ENCODE measurements at places on chromosomes 1 and 21.

GRCh38 chr1:228555074-228555994 lies 68.2 kb downstream of the RNF187 start:
- no peak for DNase-seq

- DNase-seq: no peak
Measured at GRCh38 chr1:71116729-71117128, 35.9 kb upstream of the ZRANB2 start.

DNA sequence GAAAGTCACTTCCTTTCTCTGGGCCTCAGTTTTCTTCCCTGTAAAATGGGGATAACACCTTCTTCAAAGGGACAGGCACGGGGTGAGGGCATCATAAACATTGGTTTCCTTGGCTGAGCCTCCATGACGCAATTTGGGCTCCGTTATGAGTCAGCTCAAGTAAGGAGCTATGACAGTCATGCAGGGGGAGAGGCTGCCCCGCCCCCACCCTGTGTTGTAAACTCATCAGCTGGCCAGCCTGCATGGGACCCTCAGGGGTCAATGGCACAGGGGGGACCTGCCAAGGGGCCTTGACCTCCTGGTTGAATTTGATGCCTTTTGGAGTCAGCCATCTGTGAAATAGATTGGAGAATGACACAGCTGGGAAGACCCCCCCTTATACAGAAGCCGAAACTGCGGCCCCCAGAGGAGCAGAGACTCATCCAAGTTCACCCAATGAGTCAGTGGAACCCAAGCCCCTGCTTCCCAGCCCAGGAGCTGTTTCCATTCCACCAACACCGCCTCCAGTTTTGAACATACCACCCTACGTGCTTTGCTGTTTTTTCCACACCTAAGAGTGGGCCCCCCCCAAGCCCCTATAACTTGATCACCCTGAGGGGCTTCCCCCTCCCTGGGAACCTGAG lies 36.8 kb upstream of the RUNX3 start:
- no peak for DNase-seq

DNA sequence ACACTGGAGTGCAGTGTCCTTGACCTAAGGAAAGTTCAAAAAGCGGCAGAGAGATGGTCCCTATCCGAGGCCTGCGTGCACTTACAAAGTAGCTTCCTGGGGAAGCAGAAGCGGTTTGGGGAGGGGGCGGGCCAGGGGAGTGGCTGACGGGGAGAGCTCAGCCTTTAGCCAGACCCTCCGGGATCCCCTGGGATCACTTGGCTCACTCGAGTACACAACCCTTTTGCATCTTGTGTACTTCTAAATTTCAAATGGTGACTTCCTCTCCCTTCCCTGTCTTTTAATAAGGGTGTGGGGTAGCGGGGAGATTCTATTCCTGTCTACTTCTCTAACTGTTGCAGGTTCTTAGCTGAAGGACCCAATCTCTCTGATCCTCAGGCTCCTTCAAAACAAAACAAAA lies 18.1 kb upstream of the SNX27 start:
- no peak for DNase-seq

GRCh38 chr1:29436181-29436785 lies 200.0 kb downstream of the PTPRU start:
- no peak for DNase-seq

DNA sequence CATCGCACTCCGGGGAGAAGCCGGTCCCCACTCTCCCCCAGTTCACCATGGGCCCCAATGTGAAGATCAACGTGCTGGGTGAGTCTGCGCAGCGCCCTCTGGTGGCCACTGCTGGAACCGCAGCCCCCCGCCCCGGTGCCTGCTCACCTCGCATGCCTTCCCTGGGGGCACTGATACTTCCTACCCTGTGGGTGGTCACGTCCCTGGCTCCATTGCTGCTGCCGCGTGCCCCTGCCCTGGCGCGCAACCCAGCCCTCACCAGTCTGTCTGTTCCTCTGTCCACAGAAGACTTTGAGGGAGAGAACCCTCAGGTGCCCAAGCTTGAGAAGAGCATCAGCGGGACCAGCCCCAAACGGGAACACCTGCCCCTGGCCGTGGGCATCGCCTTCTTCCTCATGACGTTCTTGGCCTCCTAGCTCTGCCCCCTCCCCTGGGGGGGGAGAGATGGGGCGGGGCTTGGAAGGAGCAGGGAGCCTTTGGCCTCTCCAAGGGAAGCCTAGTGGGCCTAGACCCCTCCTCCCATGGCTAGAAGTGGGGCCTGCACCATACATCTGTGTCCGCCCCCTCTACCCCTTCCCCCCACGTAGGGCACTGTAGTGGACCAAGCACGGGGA lies 7.6 kb downstream of the EFNA3 start:
- peak; percentile 31 for DNase-seq

- DNase-seq: no peak
Measured at GRCh38 chr1:230639714-230640209, 2.5 kb upstream of the COG2 start.

- DNase-seq: no peak
Measured at GRCh38 chr1:236099355-236099974, 34.6 kb upstream of the NID1 start.

DNA sequence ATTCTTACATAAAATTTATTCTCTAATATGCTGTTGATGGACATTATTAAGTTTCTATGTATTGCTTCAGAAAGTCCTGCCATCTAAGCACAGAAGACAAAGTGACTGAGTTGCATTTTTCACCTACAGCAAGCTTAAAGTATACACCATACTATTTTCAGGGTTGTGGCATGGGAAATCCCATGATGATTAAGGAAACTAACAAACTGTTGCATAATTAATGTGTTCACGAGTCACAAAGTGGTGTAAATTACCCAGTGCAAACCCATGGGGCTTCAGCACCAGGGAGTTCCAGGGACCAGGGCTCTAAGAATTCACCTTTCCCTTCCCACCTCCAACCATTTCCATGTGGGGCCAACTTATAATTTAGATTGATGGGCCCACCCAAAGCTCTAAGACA lies 81.9 kb upstream of the NR5A2 start:
- DNase-seq: no peak

DNA sequence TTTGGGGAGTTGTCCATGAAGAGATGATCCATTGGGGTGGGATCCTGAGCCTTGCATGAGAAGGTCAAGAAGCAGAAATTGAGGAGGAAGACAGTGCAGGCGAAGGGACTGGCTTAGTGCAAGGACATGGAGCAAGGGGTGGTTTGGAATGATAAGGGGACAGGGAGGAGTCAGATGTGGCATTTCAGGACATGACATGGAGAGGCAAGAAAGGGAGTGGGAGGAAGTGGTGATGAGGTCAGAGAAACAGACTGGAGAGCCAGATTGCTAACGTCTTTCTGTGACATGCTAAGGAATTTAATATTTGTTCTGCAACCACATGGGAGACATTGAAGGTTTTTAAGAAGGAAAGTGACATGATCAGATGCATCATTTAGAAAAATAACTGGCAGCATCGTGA lies 346.8 kb upstream of the FMN2 start:
- no peak for DNase-seq

GRCh38 chr1:205012391-205013140 lies 30.4 kb upstream of the CNTN2 start:
- DNase-seq: no peak

GRCh38 chr1:51329443-51330325 lies 678 bp downstream of the TTC39A start:
- peak; percentile 92 for DNase-seq

GRCh38 chr1:146019231-146020057 lies 2.1 kb downstream of the HJV start:
- no peak for DNase-seq

DNA sequence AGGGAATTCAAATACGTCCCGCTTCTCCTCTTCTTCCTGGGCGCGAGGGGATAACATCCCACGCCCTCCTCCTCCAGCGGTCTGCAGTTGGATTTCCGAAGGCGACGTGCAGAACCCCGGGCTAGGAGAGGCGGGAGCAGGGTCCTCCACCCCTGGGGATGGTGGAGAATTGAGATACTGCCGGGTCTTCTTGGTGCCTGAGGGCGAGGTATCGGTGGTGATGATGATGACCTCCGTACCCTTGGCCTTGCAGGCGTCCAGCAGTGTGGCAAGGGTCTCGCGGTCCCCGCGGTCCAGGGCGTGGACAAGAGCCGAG lies 3.2 kb upstream of the LIX1L start:
- no peak for DNase-seq

Measured in NCI-H774 (cell line).